ENCODE measurements at places on chromosomes 4 and X.

DNA sequence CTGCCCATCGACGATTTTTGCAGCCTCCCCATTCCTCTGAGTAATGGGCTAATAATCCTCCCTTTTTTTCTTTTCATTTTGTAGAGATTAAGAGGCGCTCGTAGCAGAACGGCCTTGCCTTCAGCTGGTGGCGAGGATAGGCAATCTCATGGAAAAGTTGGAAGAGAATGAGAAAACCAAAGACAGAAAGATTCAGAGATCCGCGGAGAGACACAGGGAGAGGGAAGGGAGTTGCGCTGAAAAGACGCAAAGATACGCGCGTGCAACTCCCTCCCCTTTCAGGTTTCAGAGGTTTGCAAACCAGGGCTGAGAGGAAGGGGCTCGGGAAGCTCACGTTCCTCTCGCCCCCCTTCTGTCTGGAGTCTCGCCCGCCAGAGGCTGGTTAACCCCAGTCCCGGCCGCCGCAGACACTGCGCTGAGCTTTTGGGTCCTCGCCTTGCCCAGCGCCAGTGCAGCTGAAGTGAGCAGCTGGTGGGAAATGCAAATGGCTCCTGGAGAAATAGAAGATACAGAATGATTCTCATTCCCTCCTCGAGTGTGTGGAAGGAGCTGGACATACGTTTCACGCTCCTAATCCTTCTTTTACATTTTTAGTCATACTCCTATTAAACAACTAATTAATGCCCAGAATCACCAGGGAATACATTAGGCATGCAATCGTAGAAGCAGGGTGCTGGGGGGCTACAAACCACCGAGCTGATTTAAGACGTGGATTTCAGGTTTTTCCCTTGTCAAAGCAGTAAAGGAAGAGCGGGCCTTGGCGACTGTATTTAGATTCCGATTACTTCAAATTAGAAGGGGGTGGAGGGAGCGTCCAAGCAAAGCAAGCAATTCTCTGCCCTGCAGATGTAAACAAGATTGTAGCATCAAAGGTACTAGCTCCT is 16.6 kb upstream of the PITX2 start:
- no peak for DNase-seq

GRCh38 chrX:36214924-36215323 is 295.4 kb downstream of the CFAP47 start:
- DNase-seq: no peak

GRCh38 chrX:43267652-43268051 is 388.4 kb upstream of the MAOA start:
- DNase-seq: no peak

DNA sequence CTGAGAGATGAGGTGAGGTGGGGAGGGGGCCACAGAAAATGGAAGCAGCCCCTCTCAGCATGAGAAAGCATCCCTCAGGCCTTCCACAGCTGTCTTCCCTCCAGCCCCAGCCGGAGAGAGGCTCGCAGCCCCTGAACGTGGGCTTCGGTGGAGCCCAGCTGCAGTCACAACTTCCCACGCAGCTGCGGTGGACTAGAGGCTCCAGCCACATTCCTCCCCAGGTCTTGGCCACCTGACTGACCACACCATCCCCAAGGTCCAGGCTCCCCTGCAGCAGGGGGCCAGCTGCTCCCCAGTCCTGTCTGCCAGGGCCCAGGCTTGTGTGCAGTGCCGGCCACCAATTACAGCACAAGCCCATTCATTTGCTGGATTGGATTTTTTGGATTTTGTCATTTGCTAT is 212.3 kb upstream of the BCOR start:
- DNase-seq: no peak

GRCh38 chr4:74376888-74377483 is 12.0 kb downstream of the EREG start:
- DNase-seq: no peak

DNA sequence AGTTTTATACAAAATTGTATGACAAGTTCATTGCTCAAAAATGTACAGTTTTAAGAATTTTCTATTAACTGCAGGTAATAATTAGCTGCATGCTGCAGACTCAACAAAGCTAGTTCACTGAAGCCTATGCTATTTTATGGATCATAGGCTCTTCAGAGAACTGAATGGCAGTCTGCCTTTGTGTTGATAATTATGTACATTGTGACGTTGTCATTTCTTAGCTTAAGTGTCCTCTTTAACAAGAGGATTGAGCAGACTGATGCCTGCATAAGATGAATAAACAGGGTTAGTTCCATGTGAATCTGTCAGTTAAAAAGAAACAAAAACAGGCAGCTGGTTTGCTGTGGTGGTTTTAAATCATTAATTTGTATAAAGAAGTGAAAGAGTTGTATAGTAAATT is 131.0 kb downstream of the TET2 start:
- no peak for DNase-seq

GRCh38 chrX:136662104-136662503 is 14.1 kb downstream of the CD40LG start:
- DNase-seq: no peak

DNA sequence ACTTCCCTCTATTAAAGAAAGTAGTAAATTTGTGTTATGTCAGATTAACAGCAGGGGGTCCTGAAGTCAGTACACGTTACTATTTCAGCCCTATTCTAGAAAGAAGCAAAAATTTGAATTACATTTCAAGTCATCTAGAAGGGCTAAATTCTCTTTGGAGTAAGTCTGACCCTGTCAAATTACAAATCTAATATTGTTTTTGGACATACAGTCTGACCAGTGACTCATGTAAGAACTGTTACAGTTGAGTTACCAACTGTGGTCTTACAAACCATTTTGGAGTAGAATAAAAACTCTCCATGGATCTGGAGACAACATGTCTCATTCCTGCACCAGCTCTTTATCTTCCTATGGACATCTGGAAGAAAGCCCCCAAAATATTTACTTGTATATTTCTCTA is 36.0 kb upstream of the GYPA start:
- DNase-seq: no peak

DNA sequence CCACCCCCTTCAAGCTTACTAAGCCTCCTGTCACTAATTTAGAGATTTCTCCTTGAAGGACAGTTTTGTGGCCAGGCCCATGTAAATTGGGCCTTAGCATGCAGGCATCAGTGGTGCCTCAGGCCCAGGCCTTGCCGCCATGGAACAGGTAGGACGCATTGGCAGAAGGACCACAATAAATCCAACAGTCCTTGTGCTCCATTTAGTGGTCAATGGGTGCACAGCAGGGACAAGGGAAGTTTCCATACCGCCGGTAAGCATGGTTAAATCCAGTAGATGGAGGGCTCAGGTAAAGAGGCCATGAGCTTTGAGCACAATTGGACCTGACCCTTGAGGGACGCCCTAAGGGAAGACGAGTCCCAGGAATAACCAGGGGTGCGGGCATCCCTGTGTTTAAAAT is 97.3 kb downstream of the UGT2B28 start:
- DNase-seq: no peak

GRCh38 chr4:168955674-168956073 is 54.4 kb downstream of the CBR4 start:
- DNase-seq: no peak

DNA sequence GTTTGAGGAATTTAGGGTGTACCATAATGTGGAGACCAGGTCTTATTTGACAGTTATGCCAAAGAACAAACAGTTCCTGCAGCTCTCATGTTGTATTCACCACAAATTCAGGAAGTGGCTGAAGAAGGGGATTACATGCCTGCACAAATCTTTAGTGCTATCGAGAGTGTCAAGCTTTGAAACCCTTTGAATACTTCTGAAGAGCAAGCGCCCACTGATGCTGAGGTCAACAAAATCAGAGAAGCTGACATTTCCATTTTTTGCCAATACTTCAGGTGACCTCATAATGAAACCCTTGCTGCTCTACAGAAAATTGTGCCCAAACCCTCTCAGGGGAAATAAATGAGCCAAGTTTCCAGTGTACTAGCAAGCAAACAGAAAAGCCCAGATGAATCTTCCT is 28.4 kb downstream of the PAK3 start:
- DNase-seq: no peak

- no peak for DNase-seq
Observed at GRCh38 chrX:57286507-57287251, at the start of gene FAAH2. Gene FAAH2, plus strand, starts transcription at chrX:57286706. Its CDS starts 120 bp downstream, at chrX:57286826.

DNA sequence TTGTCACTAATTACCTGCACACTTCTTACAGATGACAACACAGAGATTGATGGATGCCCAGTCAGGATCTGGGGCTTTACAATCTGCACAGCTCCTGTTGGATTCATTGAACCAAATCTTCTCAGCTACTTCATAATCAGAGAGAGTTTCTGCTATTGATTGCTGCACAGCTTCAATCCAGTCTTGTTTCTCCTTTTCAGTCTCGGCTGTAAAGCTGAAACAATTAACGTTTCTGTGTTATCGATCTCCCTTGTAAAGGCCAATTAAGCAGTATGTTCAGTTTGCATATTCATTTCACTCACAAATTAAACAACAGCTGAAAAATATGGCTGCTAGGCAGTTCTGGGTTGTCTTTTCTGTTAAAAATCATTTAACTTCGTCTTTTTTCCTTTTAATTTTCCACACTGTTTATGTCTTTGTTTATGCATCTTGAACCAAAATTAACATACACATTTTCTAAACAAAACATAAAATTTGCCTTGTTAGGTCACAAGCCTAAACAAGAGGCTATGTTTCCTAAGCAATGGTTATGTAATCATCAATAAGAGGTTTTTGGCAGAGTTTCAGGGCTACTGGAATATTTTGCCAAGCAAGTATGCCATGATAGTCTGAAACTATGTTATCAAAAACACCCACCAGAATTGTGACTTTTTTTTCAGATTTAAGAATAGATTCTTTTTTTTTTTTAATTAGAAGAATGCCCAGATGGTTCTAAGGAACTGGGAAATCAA is 79.2 kb downstream of the ARAP2 start:
- DNase-seq: no peak

DNA sequence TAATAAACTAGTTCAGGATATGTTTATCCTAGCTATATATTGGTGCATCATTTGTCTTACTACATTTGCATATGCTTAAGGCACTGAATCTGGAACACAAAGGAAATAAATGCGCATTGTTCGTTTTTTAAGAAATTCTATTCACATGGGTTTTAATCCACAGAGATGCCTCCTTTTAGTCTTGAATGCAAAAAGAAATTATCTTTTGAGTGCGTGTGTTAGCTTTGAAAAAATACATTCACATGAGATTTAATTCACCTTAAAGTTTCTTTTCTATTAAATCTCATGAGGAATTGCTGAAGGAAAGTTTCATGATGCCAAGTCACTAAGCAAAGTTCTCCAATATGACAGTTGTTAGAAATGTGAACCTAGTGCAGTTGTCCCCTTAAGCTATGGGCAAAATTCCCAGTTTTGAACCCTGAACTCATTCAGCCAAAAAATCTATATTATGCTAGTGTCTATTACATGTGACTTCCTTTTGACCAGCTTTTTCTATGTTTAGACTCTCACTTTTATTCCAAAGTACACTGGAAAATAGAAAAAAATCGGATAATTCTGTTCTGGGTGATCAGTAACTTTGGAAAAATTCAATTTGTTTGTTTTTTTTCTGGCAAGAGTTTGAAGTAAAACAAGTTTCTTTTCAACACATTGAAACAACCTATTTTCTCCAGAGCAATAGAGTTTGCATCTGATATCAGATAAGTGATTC is 426.2 kb upstream of the MAGEB2 start:
- no peak for DNase-seq

DNA sequence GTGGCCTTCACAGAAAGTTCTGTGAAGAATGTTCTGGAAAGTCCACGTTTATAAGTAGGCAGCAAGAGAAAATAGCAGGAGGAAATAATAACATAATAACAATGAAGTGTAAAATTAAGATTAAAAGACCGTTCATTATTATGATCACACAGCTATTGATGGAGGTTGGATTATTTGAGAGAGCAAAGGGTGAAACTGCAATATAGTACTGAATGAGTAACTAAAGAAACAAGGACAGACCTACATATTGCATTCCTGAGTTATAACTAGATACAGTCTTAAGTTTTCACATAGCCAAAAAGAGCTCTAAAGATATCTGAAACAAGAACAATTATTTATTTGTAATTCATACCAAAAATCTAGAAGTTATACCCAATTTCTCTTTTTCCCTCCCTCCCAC is 122.9 kb upstream of the TMEM164 start:
- no peak for DNase-seq

GRCh38 chrX:109774136-109774535 is 41.1 kb upstream of the ACSL4 start:
- DNase-seq: no peak

GRCh38 chr4:28518561-28519165 is 1658.0 kb downstream of the STIM2 start:
- DNase-seq: no peak

GRCh38 chr4:172287117-172287516 is 473.9 kb downstream of the GALNTL6 start:
- no peak for DNase-seq

- no peak for DNase-seq
Observed at GRCh38 chrX:19709812-19710518, 177.4 kb downstream of the SH3KBP1 start.

DNA sequence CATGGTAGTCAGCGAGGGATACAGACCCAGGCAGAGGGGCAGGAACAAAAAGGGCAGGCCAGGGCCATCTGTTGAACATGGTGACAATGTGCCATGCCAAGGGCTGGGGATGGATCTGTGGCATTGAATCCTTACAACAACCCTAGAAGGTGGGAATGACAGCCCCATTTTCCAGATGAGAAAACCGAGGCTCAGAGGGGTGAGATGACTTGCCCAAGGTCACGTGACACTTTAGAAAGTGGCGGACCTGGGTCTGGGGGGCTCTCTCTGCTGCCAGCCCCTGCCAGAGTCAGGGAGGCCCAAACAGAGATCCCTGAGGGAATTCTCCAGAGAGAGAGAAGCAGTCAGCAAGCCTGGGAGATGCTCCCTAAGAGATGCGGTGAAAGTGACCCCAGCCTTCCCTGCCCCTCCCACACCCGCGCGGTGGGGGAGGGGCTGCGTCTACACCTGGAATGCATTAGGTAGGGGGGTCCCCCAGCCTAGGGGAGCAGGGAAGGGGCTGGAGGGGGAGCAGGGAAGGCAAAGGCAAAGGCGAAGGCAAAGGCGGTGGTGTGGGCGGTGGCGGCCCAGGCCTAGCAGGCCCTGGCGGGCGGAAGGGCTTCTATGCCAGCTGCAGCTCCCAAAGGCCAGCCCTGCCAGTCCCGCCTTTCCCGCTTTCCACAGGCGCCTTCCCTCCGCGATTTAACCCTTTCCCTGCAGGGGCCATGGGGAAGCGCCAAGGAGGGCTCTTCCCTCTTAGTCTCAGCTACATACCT is 13.0 kb downstream of the FGD1 start:
- DNase-seq: no peak

Data from SIG-M5 (cell line).